ENCODE measurements at places on chromosomes 12 and 14. TPM values are rescaled to one million over a fixed set of nuclear protein-coding genes. Genes with fewer than 3 reads are reported as not detected.

GRCh38 chr12:104526751-104527150 lies 70.0 kb downstream of the CHST11 start:
- no peak for DNase-seq

- no peak for DNase-seq
Measured at GRCh38 chr12:16891673-16892072, 285.7 kb upstream of the LMO3 start.

DNA sequence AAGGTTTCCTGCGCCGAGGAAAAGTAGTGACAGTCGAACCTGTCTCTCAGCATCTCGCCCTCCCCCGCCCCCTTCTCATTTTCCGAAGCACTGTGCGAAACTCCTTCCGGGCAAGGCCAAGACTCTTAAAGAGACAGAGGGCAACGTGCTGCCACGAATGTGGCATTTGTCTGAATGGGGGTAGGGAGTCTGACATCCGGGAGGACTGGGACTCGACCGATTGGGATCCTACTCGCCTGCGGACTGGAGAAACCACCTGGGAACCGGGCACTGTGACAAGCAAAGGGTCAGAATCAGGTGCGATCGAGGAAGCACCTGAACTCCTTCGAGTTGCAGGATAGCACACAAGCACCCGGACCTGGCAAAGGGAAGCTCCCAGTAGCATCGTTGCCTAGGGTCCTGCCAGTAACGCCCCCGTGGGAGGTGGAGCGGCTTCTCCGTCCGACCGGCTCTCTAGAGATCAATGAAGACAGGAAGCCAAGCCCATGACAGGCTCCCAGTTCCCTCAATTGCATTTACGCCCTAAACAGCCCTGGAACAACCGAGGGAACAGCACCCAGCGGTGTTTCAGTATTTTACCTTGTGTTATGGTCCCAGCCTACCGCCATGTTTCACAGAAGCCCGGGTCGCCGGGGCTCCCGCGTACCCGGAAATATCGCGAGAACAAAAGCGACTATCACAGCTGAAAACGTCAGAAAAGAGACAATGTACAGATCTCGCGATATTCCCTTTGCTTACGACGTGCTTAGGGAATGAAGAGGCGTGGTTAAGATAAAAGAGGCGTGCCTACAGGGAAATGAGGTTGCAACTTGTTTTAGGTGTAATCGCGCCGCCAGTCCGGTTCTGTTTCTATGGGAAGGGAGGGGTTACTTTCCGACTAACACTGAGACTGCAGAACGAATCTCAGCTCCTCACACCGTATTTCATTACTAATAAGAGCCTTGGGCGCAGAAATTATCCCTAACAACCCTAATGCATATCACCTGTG lies at the start of gene ERGIC2:
ERGIC2 (minus strand) TSS at position 637 of the 988 bp plus-strand sequence. CDS start 9,539 bp downstream, outside the sequence.
- peak; percentile 98 for DNase-seq

DNA sequence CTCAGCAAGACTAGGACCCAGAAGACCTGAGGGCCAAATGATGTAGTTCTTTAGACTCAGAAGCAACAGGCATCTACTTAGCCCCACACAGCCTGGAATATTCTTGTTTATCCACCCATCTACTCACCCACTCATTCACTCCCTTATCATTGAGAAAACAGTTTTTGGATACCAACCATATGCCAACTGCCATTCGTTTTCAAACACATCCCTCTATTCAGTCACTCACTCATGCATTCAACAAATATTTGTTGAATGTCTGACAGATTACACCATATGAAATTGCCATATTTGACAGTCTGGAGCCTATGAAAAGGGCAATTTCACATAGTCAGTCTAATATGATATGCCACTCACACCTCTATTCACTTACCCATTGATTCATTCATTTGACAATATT lies 103.2 kb downstream of the NT5DC3 start:
- no peak for DNase-seq

- DNase-seq = no peak
Measured at GRCh38 chr12:8154526-8154925, 2.3 kb upstream of the ZNF705A start.

Gene KRT3
- 0.06 TPM for total RNA-seq

- no peak for DNase-seq
Measured at GRCh38 chr14:85590784-85591183, 60.8 kb downstream of the FLRT2 start.

Gene ADAM21
- total RNA-seq = not detected

Measured in epithelial cell of proximal tubule (primary cell).